ENCODE measurements at places on chromosomes 11 and 22.

GRCh38 chr11:113410414-113411135 is 23.0 kb downstream of the ANKK1 start:
- DNase-seq, result no peak

- no peak for DNase-seq
Observed at GRCh38 chr11:92790926-92791616, 178.4 kb upstream of the MTNR1B start.

DNA sequence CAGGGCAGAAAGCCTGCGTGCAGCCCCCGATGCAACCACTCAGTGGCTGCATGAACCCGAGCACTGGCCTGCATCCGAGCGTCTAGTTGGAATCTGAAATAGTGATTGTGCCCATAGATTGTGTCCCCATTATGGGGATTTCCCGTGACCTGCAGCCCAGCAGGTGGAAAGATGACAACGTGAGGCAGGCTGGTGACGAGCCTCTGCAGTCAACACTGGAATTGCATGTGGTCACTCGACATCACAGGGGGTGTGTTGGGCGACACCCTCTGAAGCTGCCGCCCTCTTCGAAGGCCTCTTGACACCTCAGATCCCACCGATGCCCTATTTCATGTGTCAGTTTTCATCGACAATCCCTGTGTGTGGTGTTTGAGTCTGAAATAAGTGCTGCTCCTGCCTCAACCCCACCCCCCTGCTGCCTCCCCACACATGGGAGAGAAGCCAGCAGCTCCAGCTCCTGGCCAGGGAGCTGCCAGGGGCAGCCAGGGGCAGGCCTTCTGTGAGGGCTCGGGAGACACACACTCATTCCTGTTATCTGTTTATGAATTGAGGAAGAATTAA is 172.0 kb upstream of the B3GAT1 start:
- no peak for DNase-seq

- no peak for DNase-seq
Observed at GRCh38 chr11:3674189-3674588, 3.0 kb upstream of the CHRNA10 start.

- DNase-seq, result peak; percentile 76
Observed at GRCh38 chr11:10792385-10793068, 16.2 kb downstream of the EIF4G2 start.

Data from stimulated activated CD8-positive, alpha-beta memory T cell treated with anti-CD3 and anti-CD28 coated beads, Interleukin-2, amount 100 ng/mL, for 1 hour (primary cell).